ENCODE measurements at places on chromosomes 16 and 17. TPM values are rescaled to one million over a fixed set of nuclear protein-coding genes. Genes with fewer than 3 reads are reported as not detected.
A peak's percentile ranks its signal among the peaks of the same experiment; 100 is the strongest.

- no peak for DNase-seq
These were observed 1.7 kb upstream of the GJD3 start for GRCh38 chr17:40366076-40366860.

Gene RNF157
- total RNA-seq: 1.3 TPM

- DNase-seq: no peak
These were observed 4.1 kb downstream of the IL4R start for GRCh38 chr16:27317738-27318391.

- peak; percentile 73 for DNase-seq
These were observed 6.0 kb downstream of the SYNGR2 start for GRCh38 chr17:78174346-78174869.

Gene FOXN1
- total RNA-seq: 28.9 TPM

- DNase-seq: no peak
These were observed 48.4 kb downstream of the COX4I1 start for GRCh38 chr16:85847681-85848601.

Gene CACNA1G
- 1.6 TPM for total RNA-seq

DNA sequence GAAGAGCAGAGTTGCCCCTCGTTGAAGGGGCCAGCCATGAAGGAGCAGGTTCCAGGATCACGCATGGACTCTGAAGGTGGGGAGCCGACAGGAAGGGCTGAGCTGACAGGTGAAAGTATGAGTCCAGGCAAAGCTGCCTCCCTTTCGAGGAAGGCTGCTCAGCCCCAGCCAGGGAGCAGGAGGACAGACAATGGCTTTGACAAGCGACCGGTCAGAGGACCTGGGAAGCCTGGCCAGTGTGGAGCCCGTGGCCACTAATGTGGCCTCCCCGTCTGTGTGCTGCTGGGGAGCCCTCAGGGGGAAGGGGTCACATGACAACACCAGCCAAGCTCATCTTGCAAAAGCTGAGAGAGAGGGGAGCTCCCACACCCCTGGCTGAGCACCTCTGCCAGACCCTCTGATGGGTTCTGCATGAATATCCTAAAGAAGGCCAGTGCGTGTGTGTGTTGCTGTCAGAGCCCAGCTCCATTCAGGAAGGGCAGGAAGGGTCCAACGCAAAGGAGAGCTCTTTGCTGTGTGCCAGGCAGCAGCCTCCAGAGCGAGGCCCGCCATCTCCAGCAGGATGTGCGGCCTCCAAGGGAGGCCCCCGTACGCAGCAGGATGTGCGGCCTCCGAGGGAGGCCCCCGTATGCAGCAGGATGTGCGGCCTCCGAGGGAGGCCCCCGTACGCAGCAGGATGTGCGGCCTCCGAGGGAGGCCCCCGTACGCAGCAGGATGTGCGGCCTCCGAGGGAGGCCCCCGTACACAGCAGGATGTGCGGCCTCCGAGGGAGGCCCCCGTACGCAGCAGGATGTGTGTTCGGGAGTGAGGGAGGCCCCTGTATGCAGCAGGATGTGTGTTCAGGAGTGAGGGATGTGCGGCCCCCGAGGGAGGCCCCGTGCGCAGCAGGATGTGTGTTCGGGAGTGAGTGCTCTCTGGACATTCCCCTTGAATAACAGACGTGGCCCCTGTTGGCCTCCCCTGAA is 102.1 kb upstream of the CHMP6 start:
- DNase-seq: no peak

Gene CCL3
- 2.9 TPM for total RNA-seq

DNA sequence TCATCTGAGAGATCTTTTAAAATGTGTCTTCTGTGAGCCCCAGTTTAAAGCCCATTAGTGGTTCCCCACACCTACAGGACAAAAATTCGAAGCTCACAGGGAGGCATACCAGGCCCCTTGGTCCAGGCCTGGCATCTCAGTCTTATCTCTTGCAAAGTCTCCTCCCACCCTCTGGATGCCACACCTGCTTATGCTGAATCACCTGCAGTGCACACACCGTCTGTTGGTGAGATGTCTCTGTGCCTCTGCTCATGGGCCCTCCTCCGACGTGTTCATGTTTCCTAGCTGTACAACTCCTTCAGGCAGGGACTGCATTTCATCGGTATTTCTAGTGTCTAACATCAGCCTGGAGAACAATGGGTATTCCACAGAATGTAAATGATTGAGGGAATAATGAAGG is 41.6 kb downstream of the RNF157 start:
- DNase-seq: no peak

Gene CA5A
- total RNA-seq: not detected

- no peak for DNase-seq
These were observed 51.4 kb downstream of the GPATCH8 start for GRCh38 chr17:44451832-44452231.
